Left ventricle myocardium superior (tissue), 1 donor: ENCODE measurements at places on chromosomes 3 and 15. TPM values are rescaled to one million over a fixed set of nuclear protein-coding genes. Genes with fewer than 3 reads are reported as not detected.
A peak's percentile ranks its signal among the peaks of the same experiment; 100 is the strongest.

The CCR9 gene
- total RNA-seq = not detected

The THRB gene
- total RNA-seq = 23.1 TPM

The ANKRD34C gene
- total RNA-seq = not detected

The MFSD1 gene
- total RNA-seq = 34.3 TPM

The SLC51A gene
- total RNA-seq = not detected

The RASL12 gene
- total RNA-seq = 18.9 TPM

The STX19 gene
- not detected for total RNA-seq

The ATOSA gene
- 27.5 TPM for total RNA-seq

DNA sequence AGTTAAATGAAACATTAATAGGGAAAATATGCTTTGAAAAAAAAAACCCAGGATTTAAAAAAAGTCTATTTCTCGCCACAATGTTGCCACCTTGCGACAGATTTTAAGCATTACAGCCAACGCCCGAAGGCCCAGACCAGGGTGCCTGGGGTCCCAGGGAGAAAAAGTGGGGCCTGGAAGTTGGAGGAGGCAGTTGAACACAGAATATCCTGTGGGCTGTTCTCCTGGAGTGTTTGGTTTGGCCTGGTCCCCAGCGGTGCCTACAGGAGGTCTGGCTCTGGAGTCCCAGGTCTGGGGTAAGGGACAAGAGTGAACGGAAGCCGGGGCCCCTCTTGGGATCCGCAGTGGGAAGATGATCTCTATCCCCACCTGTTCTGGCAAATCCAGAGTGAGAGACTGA lies 3.4 kb downstream of the RNU6-1 start:
- no peak for DNase-seq

GRCh38 chr3:157294491-157294890 lies 134.5 kb upstream of the CCNL1 start:
- no peak for DNase-seq

DNA sequence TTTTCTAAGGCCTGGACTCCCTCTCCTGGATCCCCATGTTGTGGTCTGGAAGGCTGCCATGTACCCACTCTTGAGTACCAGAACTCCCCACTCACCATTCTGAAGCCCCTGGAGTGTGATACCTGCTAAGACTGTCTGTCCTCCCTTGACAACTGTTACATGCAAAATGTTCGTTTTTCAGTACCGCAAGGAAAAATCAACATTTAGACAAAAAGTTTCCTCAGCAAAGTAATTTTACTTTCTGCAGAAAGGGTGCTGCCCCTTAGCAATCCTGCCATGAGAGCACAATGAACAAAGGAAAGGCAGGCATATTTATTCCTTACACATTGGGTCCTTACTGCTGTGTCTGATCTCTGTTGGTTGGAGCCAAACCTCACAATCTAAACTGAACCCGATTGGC lies 7.0 kb upstream of the GK5 start:
- no peak for DNase-seq

DNA sequence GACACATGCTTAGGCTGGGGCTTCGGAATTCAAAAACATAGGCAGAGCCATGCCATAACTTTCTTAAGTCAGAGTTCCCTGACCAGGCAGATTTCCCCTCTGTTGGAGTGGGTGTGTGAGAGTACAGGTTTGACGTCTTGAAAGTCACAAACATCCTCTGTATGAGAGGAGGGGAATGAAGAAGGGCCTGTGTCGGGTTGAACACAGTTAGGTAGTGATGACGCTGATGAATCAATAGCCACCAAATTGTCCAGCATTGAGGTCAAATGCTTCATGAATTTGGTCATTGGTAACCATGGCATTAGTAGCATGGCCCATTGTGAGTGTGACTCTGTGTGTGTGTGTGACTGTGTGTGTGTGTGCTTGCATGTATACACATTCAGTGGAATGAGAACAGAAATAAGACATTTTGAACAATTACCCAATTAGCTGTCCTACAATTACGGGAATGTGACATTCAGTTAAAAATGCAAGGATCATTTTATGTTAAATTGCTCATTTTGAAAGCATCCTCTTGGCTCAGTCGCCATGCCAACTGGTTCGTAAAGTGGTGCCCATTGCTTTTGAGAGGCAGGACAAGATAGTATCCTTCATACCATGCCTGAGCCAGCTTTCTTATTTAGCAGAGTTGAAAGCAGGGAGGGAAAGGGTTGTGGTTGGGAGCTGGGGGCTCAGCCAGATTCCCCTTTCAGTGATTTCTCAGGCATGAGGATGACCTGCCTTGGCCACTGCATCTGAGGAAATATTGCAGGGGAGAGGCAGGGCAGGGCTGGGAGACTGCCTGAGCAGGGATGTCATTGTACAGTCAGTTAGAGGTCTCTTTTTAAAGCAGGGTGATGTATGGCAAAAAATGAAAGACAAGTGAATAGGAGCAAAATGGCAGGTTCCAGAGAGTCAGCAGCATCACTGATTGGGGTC lies 35.4 kb downstream of the RBP2 start:
- no peak for DNase-seq

GRCh38 chr3:128784232-128784631 lies 58.2 kb downstream of the RAB7A start:
- DNase-seq = peak; percentile 79

DNA sequence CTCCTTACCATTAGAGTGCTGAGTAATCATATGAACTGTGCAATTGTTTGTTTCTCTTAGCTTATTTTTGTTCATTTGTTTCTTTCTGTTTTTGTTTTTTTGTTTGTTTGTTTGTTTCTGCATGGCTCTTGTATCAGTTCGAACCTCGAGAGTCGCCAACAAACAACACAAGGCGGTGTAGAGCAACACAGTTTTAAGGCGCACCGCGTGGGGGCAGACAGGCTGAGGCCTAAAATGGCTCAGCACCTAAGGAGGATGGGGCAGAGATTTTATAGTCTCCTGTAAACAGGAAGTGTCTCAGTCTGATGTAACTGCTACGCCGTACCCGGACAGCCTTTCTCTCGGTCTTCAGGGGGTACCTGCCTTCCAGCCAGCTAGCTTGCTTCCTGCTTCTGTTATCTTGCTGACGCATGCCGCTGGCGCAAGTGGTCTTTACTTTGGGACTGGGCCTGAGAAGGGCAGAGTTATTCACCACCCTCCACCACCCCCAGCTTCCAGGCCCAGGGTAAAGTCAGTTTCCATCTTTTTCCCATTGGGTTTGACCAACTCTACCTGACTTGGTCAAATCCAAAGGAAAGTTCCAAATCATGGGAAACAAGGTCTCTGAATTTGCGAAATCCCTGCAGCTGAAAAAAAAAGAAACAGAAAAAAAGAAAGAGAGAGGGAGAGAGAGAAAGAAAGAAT lies 25.8 kb upstream of the MFGE8 start:
- DNase-seq = no peak

DNA sequence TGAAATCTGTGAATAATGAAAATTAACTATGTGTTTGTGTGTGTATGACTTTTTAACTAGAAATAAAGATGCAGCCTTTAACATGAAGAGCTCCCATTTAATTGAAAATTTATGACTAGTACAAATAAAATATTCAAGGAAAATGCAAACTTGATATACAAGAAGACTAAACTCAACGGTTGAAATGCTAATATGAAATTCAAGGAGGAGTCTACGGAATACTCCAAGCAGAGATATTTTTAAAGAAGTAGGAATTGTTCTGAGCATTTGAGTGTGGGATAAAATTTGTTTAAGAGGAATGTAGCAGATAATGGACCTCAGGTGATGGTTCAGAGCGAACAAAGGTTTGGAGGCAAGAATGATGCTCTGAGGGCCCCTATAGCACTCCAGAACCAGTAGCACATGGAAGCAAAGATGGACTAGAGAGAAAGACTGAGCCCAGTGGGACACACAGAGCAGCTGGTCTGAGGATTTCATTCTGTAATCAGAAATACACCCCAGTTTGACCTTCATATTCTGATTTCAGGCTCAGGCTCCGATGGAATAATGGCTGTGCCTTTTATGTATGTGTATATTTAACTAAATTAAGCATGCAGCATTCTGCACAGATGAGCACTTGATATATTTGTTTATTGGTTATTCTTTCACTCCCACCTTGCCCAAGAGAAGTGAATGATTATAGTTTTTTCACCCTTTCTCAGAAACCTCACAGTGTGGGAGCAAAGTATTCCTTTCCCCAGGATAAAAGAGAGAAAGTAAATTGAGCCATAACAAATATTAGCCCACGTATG lies 227.1 kb downstream of the ZPLD1 start:
- no peak for DNase-seq

DNA sequence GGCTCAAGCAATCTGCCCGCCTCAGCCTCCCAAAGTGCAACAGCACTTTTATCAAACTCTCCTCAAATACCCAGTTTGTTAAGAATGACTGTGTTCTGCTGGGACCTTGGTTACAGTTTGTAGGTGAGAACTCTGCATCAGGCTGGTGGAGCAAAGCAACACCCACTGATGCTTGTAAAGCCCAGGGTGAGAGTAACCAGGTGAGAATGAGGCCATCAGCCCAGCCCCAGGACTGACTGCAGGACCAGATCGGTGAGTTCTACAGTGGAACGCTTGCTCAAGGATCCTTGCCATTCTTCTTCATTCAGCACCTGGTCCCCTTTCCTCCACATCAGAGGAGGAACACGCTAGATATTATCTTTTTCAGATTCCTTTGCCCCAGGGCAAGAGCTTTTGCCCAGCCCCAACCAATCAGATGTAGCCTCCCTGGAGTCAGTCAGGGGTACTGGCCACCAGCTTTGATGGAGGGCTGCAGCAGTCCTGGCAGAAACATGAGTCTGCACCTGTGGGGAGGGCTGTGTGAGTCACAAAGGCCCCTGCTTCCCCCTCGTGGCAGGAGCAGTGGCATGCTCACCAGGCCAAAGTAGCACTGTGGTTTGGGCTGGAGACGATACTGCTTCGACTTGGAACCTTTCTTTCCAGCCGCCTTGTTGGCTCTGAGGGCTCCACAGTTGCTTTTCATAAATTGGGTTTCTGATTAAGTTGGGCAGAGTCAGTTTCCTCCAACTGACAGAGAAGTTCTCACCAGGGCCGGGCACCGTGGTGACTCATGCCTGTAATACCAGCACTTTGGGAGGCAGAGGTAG lies 3.5 kb upstream of the SHISA5 start:
- DNase-seq = peak; percentile 48

GRCh38 chr3:181851063-181851462 lies 139.3 kb downstream of the SOX2 start:
- no peak for DNase-seq

- peak; percentile 86 for DNase-seq
These were observed 1.2 kb downstream of the KLF13 start for GRCh38 chr15:31327669-31328427.

- DNase-seq = no peak
These were observed 140.4 kb upstream of the CCDC54 start for GRCh38 chr3:107236655-107237337.

DNA sequence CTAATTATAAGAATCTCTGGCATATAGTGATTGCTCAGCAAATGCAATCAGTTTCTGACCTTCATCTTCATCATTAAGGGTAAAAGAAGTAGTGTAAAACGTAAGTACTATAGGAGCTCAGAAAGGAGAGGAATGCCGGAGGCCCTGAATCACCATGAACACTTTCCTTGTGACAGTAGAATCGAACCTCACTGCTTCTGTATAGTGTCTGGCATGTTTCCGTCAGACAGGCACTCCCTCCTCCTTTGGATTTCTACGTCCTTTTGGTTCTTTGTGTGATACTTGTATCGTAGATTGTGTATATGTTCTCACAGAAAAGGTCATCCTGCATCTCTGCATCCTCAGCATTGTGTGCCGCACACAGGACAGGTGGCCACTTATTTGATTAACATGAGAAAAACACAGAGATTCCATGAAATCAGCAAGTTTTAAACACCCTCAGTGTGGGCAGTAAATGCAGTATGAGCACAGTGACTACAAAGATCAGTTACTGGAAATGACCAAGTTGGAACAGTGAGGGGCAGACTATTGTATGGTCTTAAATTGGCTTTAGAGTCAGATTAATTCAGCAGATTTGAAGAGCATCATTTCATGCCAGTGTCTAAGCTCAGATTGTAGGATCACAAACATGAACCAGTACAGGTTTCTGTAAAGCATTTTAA lies 234.5 kb downstream of the UBE2E2 start:
- DNase-seq = no peak

DNA sequence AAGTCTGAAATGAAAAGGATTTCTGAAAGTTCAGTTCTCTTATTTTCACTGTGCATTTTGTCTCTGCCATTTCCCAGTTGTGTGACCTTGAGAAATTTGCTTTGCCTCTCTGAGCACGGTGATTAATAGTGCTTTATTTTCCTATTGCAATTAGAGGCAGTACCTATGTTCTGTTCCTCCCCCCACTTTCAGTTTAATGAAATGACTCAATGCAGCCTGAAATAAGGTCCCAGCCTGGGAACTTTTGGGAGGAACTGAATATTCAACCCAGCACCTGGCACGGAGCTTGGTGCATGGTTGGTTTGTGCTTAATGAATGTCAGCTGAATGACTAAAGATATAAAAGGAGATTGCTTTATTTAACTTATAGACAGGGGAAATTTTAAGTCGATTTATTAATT lies 352.6 kb downstream of the PDCD6IP start:
- no peak for DNase-seq

DNA sequence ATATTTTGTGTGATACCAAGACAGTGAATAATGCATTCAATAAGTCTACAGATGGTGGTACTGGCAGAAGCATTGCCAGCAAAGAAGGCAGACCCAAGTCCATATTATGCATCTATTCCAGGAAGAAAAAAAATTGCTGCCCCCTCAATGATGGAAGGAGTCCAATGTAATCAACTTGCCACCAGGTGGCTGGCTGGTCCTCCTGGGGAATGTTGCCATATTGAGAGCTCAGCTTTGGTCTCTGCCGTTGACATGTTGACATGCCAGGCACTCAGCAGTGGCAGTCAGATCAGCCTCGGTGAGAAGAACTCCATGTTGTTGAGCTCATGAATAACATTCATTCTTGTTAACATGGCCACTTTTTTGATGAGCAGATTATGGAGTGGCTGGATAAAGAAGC lies 298.5 kb downstream of the IGSF11 start:
- DNase-seq = no peak

DNA sequence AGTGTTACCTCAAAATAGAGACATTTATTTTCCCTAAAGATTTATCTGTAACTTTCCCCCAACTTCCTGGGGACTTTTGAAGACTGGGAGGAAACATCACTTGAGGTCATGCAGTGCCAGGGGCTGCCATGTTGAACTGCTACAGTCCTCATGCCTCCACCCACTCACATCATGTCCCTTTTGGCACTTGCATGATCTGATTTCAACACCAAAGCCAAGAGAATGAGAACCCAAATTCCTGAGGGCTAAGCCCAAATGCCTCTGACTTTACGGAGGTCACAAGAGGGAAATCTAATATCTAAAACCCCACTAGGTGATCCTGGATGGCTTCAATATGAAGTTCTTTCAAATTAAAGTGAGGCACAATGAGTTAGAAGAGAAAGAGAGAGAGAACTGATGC lies 213.1 kb downstream of the NTRK3 start:
- no peak for DNase-seq

DNA sequence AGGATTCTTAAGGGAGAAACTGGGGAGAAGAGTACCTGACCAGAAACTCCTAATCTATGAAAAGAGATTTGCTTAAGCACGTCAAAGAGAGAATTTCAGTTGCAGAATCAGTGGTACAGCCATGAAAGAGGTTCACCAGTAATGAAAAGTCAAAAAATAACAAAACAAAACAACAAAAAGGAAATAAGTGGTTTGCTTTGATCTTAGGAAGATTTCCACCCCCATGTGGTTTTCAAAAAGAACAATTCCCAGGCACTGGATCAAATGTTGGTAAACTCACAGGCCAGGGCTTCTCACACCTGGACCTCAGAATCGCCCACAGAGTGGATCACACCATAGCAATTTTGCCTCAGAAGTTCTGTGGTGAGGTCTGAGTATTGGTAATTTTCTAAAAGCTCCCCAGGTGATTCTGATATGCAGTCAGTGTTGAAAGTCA lies 67.5 kb downstream of the TMEM39A start:
- no peak for DNase-seq

- no peak for DNase-seq
These were observed 373.1 kb upstream of the WNT5A start for GRCh38 chr3:55860049-55860721.

- DNase-seq = no peak
These were observed 51.6 kb downstream of the LIPC start for GRCh38 chr15:58483376-58483775.
